ENCODE measurements at places on chromosomes 4 and X. TPM values are rescaled to one million over a fixed set of nuclear protein-coding genes. Genes with fewer than 3 reads are reported as not detected.

The ITIH6 gene
- total RNA-seq = not detected

The ANK2 gene
- 0.80 TPM for total RNA-seq

The SSX1 gene
- total RNA-seq = not detected

The ZNF732 gene
- total RNA-seq = not detected

The IRS4 gene
- total RNA-seq = not detected

The SOD3 gene
- total RNA-seq = not detected

The ENPEP gene
- not detected for total RNA-seq

The CD40LG gene
- 10.1 TPM for total RNA-seq

The TRPC3 gene
- total RNA-seq = 0.15 TPM

The FGF13 gene
- not detected for total RNA-seq

The TBC1D25 gene
- total RNA-seq = 14.0 TPM

The CLIC2 gene
- 0.80 TPM for total RNA-seq

The PDGFC gene
- total RNA-seq = 0.13 TPM

The DAPP1 gene
- 18.8 TPM for total RNA-seq

The CNOT6L gene
- total RNA-seq = 100 TPM

The SMIM20 gene
- total RNA-seq = 25.1 TPM

- DNase-seq = no peak
- H3K4me1 ChIP-seq = no peaks in the 10 kb centered on the region
- peak overlapping the region; percentile 31 for H3K27ac ChIP-seq
- H3K27me3 ChIP-seq = no peaks in the 10 kb centered on the region
- no peaks in the 10 kb centered on the region for H3K36me3 ChIP-seq
Observed at GRCh38 chrX:153688911-153689590, 1.3 kb downstream of the SLC6A8 start.

DNA sequence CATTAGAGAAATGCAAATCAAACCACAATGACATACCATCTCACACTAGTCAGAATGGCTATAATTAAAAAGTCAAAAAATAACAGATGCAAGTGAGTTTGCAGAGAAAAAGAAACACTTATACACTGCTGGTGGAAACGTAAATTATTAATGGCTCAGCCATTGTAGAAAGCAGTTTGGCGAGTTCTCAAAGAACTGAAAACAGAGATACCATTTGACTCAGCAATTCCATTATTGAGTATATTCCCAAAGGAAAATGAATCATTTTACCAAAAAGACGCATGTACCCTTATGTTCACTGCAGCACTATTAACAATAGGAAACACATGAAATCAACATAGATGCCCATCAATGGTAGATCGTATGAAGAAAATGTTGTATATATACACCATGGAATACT, 75.0 kb downstream of the NAA11 start:
- no peaks in the 10 kb centered on the region for H3K4me1 ChIP-seq
- DNase-seq = no peak
- no peaks in the 10 kb centered on the region for H3K36me3 ChIP-seq
- H3K27me3 ChIP-seq = no peaks in the 10 kb centered on the region
- H3K27ac ChIP-seq = no peak overlapping the region

DNA sequence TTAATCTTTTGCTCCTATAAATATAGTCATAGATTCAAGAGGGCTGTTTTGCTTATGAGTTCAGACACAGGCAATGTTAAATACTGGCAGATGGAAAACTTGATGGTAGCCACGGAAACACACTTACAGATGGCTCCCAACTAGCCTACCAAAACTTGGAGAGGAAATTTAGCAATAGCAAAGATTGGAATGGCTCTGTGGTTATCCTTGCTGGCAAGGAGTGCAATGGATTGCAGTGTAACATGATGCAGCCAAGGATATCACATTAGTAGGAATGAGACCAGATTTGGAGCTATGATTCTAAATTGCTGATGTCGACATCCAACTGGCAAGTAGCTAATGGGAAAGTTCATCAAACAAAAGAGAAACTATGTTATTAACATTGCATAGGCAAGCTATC, 791.0 kb upstream of the DIAPH2 start:
- no peak overlapping the region for H3K27ac ChIP-seq
- no peaks in the 10 kb centered on the region for H3K4me1 ChIP-seq
- no peak for DNase-seq
- H3K4me3 ChIP-seq = no peak overlapping the region
- no peaks in the 10 kb centered on the region for H3K27me3 ChIP-seq

- H3K27me3 ChIP-seq = no peaks in the 10 kb centered on the region
- no peaks in the 10 kb centered on the region for H3K36me3 ChIP-seq
- no peaks in the 10 kb centered on the region for H3K4me1 ChIP-seq
- DNase-seq = no peak
Observed at GRCh38 chr4:187606581-187606980, 389.0 kb upstream of the ZFP42 start.

DNA sequence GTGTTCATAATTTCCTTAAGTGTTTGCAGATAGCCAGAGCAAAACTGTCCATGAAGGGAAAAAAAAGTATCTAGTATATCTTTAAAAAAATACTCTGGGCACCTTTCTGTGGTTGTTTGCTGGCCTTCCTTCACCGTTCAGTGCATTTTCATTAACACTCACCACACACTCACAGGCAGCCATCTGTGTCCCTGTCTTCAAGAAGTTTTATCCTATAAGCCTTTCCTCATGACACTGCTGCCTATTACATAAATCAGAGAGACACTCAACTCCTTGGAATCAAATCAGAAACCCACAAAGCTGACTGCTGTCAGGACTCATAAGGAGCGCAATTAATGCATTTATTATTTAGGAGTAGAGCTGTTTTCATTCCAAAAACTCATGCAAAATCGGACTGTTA, 1720.2 kb downstream of the PCDH7 start:
- no peaks in the 10 kb centered on the region for H3K36me3 ChIP-seq
- H3K4me3 ChIP-seq = no peak overlapping the region
- H3K4me1 ChIP-seq = no peaks in the 10 kb centered on the region
- no peaks in the 10 kb centered on the region for H3K27me3 ChIP-seq
- DNase-seq = no peak
- H3K27ac ChIP-seq = no peak overlapping the region

- H3K4me3 ChIP-seq = no peak overlapping the region
- no peak for DNase-seq
- H3K36me3 ChIP-seq = no peaks in the 10 kb centered on the region
- peaks cover 5% of the 10 kb centered on the region for H3K4me1 ChIP-seq
Observed at GRCh38 chr4:128452415-128452814, 164.8 kb upstream of the PGRMC2 start.

- H3K4me3 ChIP-seq = no peak overlapping the region
- no peak overlapping the region for H3K27ac ChIP-seq
- H3K4me1 ChIP-seq = no peaks in the 10 kb centered on the region
- H3K27me3 ChIP-seq = no peaks in the 10 kb centered on the region
- DNase-seq = no peak
Observed at GRCh38 chr4:16457944-16458343, 231.7 kb upstream of the TAPT1 start.

DNA sequence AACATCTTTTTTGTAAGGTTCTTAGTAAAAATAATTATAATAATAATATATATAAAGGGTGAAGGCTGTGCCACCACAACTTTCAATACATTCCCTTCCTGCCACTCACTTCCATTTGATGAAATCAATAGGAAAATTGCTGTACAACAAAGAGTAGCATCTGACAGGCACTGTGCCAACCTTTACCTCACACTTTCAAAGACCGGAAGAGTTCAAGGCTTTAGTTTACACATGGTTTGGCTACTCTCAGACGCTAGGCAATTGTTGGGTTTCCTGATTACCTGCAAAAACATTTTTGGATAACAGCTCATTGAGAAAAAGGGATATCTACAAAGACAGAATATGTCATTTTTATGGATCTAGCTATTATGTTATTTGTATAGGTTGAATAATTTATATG, 5.5 kb upstream of the ING2 start:
- no peak overlapping the region for H3K4me3 ChIP-seq
- DNase-seq = no peak
- no peak overlapping the region for H3K27ac ChIP-seq
- peaks cover 15% of the 10 kb centered on the region for H3K4me1 ChIP-seq
- H3K36me3 ChIP-seq = no peaks in the 10 kb centered on the region
- H3K27me3 ChIP-seq = no peaks in the 10 kb centered on the region

- H3K27ac ChIP-seq = no peak overlapping the region
- no peak overlapping the region for H3K4me3 ChIP-seq
Observed at GRCh38 chr4:113849771-113850170, 88.2 kb upstream of the CAMK2D start.

- no peaks in the 10 kb centered on the region for H3K36me3 ChIP-seq
- DNase-seq = no peak
- no peaks in the 10 kb centered on the region for H3K27me3 ChIP-seq
- no peak overlapping the region for H3K27ac ChIP-seq
- H3K4me3 ChIP-seq = no peak overlapping the region
Observed at GRCh38 chr4:147547314-147548056, 66.6 kb downstream of the EDNRA start.

DNA sequence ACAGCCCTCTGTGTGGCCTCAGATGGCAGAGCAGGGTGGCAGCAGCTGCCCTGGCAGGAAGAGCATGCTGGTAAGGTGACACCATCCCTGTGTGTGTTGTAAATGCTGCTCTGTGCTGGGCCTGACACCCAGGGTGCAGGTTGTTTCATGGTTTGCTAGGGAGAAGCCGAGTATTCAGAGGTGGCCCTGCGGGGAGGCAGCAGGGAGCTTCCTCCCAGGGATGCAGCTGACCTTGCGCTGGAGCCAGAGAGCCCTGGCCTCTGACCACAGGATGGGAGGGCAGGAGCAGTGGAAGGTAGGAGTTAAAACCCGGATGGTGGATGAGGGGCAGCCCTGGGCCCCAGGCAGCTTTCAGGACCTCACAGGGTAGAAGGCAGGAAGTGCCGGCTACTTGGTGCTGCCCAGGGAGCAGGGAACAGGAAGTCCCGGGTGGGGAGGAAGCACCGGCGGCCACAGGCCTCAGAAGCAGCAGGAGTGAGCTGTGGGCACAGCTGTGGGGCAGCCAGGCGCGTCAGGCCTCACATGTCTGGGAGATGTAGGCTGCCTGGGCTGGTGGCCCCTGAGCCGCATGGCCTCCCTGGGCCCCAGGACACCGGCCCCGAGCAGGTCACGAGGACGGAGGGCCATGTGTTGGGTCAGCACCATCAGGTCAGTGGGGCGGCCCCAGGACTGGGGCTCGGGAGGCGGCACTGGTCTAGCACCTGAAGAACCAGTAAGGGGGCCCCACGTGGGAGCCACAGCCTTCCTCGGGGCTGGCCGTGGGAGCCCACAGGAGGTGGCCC, 19.1 kb downstream of the SH3BP2 start:
- no peaks in the 10 kb centered on the region for H3K27me3 ChIP-seq
- peak overlapping the region; percentile 59 for H3K4me3 ChIP-seq
- DNase-seq = peak; percentile 54
- H3K36me3 ChIP-seq = no peaks in the 10 kb centered on the region
- H3K4me1 ChIP-seq = peaks cover 52% of the 10 kb centered on the region

- no peaks in the 10 kb centered on the region for H3K27me3 ChIP-seq
- no peaks in the 10 kb centered on the region for H3K4me1 ChIP-seq
- H3K36me3 ChIP-seq = no peaks in the 10 kb centered on the region
- no peak overlapping the region for H3K4me3 ChIP-seq
Observed at GRCh38 chr4:28278676-28279075, 1418.0 kb downstream of the STIM2 start.

- no peaks in the 10 kb centered on the region for H3K4me1 ChIP-seq
- H3K36me3 ChIP-seq = no peaks in the 10 kb centered on the region
- H3K27me3 ChIP-seq = no peaks in the 10 kb centered on the region
- DNase-seq = no peak
Observed at GRCh38 chr4:72919937-72920336, 149.6 kb downstream of the COX18 start.

- no peaks in the 10 kb centered on the region for H3K36me3 ChIP-seq
- H3K27me3 ChIP-seq = no peaks in the 10 kb centered on the region
- no peaks in the 10 kb centered on the region for H3K4me1 ChIP-seq
- no peak overlapping the region for H3K27ac ChIP-seq
- DNase-seq = no peak
Observed at GRCh38 chrX:69127466-69127865, 37.8 kb downstream of the PJA1 start.

GRCh38 chr4:167021545-167022155, 212.6 kb downstream of the SPOCK3 start:
- no peak overlapping the region for H3K4me3 ChIP-seq
- no peak overlapping the region for H3K27ac ChIP-seq
- DNase-seq = peak; percentile 23
- H3K27me3 ChIP-seq = no peaks in the 10 kb centered on the region

DNA sequence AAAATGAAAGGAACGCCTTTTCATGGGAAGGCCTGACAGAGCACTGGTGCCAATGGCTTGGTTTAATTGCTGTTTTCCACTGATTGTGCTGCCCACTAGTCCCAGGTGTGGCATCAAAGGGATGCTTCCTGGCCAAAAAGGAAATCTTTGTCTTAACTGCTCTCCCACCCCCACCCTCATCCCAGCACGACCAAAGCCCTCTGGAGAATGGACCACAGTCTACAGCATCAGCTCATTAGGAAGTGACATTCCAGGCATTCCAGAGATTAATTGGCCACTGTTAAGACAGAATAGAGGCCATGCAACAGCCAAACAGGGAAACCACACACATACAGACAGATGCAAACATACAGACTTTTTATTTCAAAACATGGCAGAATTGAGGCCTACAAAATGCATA, 143.2 kb downstream of the LHFPL1 start:
- H3K4me1 ChIP-seq = no peaks in the 10 kb centered on the region
- DNase-seq = no peak
- H3K4me3 ChIP-seq = no peak overlapping the region
- H3K27me3 ChIP-seq = no peaks in the 10 kb centered on the region

GRCh38 chr4:148716431-148717052, 274.3 kb upstream of the NR3C2 start:
- no peaks in the 10 kb centered on the region for H3K27me3 ChIP-seq
- no peaks in the 10 kb centered on the region for H3K4me1 ChIP-seq
- H3K36me3 ChIP-seq = no peaks in the 10 kb centered on the region
- H3K27ac ChIP-seq = no peak overlapping the region
- no peak for DNase-seq

DNA sequence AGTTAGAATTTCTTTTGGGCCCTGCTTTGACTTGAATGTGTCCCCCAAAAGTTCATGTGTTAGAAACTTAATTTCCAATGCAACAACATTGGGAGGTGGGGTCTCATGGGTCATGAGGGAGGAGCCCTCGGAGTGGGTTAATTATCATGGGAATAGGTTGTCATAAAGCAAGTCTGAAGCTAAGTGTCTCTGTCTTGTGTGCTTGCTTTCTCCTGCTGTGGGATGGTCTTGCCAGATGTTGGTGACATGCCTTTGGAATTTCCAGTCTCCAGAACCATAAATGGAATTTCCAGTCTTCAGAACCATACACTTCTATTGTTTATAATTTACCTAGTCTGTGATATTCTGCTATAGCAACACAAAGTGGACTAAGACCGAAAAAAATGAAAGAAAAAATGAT, 71.6 kb downstream of the RASL11B start:
- H3K27me3 ChIP-seq = no peaks in the 10 kb centered on the region
- H3K36me3 ChIP-seq = no peaks in the 10 kb centered on the region
- DNase-seq = no peak
- no peak overlapping the region for H3K27ac ChIP-seq
- no peak overlapping the region for H3K4me3 ChIP-seq
- no peaks in the 10 kb centered on the region for H3K4me1 ChIP-seq

GRCh38 chr4:37597034-37597433, 89.1 kb downstream of the RELL1 start:
- H3K4me1 ChIP-seq = no peaks in the 10 kb centered on the region
- H3K4me3 ChIP-seq = no peak overlapping the region
- DNase-seq = no peak
- no peaks in the 10 kb centered on the region for H3K36me3 ChIP-seq

GRCh38 chr4:170234800-170235199, 145.0 kb upstream of the AADAT start:
- no peak overlapping the region for H3K27ac ChIP-seq
- no peaks in the 10 kb centered on the region for H3K4me1 ChIP-seq
- no peaks in the 10 kb centered on the region for H3K27me3 ChIP-seq
- no peak overlapping the region for H3K4me3 ChIP-seq
- H3K36me3 ChIP-seq = no peaks in the 10 kb centered on the region

Data from CD8-positive, alpha-beta memory T cell (primary cell).